KG1 (cell line): ENCODE measurements at places on chromosomes 3 and 15.

GRCh38 chr3:9778143-9779074 is 8.7 kb upstream of the CAMK1 start:
- DNase-seq, result no peak

DNA sequence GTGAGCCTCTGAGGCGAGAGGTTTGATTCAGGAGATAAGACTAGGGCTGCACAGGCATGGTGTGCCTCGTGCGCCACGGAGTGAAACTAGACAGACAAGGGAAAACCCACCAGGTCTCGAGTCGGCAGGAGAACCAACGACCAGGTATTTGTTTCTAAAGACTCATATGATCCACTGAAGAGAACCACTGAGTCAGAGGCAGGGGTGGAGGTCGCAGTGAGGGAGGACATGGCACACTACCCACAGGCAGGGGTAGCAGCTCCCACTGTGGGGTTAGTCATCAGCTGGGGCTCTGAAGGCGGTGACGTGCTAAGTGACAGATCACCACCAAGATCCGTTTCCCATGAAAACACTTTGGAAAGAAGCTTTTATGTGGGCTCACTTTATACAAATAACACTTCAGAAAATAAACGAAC is 45.7 kb downstream of the CHSY1 start:
- DNase-seq, result no peak

GRCh38 chr15:51751697-51752683 is 593 bp downstream of the TMOD2 start:
- no peak for DNase-seq

GRCh38 chr3:175704366-175705055 is 845.4 kb downstream of the NAALADL2 start:
- no peak for DNase-seq

GRCh38 chr15:75840659-75841058 is 2.6 kb upstream of the UBE2Q2 start:
- no peak for DNase-seq

- no peak for DNase-seq
Measured at GRCh38 chr3:188435266-188435665, 281.3 kb downstream of the LPP start.

GRCh38 chr3:100976611-100977010 is 16.6 kb downstream of the ABI3BP start:
- DNase-seq, result no peak
